ENCODE measurements at places on chromosomes 1 and 21.
A peak's percentile ranks its signal among the peaks of the same experiment; 100 is the strongest.

DNA sequence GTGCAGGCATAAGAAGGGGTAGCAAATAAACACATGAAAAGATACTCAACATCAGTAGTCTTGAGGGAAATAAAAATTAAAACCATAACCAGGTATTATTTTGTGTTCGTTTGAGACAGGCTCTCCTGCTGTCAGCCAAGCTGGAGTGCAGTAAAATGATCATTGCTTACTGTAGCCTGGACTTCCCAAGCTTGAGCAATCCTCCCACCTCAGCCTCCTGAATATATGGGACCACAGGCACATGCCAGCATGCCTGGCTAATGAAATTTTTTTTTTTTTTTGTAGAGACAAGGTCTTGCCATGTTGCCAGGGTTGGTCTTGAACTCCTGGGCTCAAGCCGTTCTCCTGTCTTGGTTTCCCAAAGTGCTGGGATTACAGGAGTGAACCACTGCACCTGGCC is 108.0 kb downstream of the DNM3 start:
- no peak for DNase-seq

GRCh38 chr1:57232500-57232899 is 191.4 kb downstream of the DAB1 start:
- DNase-seq = no peak

- DNase-seq = no peak
Observed at GRCh38 chr1:59703226-59703917, 111.4 kb upstream of the HOOK1 start.

DNA sequence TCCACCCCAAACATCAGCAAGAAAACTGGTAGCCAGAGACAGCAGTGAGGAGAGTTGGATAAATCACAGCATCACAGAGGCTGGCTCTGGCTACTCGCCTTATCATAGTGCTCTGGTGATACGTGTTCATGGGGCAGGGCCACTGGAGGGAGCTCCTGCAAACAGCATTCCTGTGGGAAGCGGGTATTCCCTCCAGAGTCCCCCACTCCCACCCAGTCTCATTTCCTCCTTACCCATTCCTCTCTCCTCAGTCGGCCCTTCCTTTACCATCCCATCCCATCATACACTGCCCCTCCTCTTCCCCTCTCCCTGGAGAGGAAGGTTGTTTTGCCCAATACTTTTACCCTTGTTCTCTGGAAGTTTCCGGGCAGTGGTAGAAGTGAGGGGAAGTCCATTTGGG is 7.1 kb downstream of the NHLH2 start:
- DNase-seq = no peak

DNA sequence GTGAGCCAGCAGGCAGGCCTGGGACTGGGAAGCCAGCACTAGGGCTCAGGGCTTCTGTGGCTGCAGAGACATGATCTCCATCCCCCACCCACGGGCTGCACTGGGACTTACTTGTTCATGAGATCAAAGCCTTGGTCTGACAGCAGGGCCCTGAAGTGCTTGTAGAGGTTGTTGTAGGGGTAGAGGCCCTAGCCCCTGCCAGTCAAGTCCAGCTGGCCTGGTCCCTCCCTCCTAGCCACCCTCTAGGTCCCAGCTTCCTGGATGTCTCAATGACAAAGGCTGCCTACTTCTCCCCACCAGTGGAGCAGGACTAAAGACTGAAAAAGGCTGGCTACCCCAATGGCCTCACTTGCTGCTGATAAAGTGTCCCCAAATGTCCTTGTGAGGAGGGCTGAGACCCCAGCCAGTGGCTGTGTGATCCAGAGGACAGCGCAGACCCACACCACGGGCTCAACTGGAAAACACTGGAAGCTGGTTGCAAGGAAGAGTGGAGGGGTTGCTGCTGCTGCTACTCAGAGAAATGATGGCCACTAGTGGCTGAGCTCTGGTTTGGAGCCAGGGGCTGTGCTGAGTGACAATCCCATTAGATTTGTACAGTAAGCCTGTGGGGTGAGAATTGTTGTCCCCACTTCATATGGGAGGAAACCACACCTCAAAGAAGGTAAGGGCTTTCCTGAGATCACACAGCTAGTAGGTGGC is 1.4 kb downstream of the HTR1D start:
- DNase-seq = no peak

DNA sequence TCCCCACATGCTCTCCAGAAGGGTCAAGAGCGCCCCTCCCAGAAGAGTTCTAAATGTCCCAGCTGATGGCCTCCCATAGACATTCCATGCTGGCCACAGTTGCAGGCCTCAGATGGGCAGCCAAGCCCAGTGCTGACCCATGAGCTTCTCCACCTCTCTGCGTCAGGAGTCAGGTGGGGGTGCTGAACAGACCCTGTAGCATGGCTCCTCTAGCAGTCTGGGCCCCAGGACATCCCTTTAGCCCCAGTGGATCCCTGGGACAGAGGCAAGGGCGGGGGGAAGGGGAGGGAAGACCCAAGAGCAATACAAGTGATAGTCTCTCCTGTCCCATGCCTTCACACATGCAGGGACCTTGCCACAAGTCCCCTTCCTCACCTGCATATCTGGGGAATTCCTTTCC is 56.7 kb downstream of the LRRN2 start:
- no peak for DNase-seq

DNA sequence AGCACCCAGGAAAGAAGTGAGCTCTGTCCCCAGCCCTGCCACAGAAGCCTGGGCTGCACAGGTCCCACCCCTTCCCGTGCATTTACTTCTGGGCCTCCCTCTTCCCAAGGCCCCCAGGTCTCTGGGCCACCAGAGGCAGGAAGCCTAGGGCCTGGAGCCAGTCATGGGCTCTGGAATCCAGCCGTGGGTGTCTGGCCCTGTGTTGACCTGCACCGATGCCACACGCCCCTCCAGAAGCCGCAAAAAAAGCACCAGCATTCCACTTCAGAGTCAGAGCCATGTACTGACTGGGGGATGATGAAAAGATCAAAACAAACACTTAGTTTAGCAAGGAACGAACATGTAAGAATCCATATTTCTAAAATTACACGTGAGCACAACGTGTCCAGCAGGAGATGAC is 141.7 kb downstream of the NPHP4 start:
- DNase-seq = no peak

DNA sequence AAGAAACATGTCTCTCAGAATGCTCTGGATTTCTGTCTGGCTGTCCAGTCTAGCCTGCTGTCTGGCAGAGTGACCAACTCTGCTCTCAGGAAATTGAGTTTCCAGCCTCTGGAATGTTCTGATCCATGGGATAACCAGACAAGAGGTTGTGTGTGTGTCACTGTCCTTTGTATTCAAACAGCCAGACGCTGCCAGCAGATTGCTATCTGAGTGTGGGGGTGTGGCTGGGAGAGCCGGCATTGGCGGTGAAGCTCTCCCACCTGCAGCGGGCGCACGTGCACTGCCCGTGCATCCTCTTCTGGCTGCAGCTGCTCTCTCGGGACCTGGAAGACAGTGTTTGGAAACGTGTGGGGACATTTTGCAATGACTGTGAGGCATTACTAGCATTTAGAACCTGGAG is 26.1 kb downstream of the PKP1 start:
- peak; percentile 66 for DNase-seq

DNA sequence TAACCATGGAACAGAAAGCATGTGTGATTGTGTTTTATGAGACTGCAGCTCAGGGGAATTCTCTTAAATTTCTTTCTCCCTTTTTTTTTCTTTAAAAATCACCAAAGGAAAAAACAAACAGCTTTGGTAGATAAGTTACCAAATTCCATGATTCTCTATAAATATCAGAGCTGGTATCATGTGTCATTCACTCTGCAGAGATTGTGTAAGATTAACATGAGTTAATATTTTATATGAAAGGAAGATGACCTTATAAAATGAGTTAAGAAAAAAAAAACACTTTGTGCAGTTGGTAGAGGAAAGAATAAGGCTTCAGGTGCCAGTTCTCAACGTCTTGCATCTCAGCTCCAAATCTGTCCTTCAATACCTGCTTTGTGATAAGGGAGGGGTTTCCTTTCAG is 238.2 kb upstream of the MAP1LC3C start:
- DNase-seq = no peak

DNA sequence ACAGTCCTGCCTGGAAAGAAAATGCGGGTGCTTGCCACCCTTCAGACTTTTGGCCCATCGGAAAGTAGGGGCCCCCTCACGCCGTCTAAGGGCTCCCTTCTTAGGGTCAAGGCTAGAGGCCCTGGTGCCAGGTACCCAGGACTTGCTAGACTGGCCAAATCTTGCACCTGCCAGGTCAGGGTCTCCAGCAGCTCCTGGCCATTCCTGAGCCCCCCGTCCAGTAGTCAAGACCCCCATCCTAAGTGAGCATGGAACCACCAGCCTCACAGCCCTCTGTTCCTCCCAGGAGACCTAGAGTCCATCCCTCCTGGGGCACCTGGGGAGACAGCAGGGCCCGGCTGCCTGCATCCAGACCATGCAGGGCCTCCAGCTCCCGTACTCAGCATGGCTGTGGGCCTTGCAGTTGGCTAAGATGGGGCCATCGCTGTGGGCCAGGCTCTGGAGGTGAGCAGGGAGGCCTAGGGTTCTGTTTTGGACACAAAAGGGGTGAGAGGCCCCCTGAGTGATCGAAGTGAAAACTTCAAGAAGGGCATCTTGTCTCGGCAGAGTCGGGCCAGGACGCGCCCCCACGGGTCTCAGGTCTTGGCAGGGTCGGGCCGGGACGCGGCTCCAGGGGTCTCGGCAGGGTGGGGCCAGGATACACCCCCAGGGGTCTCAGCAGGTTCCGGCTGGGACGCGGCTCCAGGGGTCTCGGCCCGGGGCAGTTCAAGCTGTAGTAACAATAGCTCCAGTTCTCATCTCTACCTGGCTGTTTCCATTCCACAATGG is 5.9 kb downstream of the FNDC10 start:
- DNase-seq = no peak

GRCh38 chr1:70819785-70820184 is 227.8 kb downstream of the PTGER3 start:
- DNase-seq = no peak

GRCh38 chr1:179105393-179105792 is 23.5 kb downstream of the TOR3A start:
- DNase-seq = no peak

- no peak for DNase-seq
Observed at GRCh38 chr21:17396948-17397347, 115.9 kb upstream of the CXADR start.

GRCh38 chr1:233960386-233960785 is 55.9 kb downstream of the SLC35F3 start:
- DNase-seq = no peak

DNA sequence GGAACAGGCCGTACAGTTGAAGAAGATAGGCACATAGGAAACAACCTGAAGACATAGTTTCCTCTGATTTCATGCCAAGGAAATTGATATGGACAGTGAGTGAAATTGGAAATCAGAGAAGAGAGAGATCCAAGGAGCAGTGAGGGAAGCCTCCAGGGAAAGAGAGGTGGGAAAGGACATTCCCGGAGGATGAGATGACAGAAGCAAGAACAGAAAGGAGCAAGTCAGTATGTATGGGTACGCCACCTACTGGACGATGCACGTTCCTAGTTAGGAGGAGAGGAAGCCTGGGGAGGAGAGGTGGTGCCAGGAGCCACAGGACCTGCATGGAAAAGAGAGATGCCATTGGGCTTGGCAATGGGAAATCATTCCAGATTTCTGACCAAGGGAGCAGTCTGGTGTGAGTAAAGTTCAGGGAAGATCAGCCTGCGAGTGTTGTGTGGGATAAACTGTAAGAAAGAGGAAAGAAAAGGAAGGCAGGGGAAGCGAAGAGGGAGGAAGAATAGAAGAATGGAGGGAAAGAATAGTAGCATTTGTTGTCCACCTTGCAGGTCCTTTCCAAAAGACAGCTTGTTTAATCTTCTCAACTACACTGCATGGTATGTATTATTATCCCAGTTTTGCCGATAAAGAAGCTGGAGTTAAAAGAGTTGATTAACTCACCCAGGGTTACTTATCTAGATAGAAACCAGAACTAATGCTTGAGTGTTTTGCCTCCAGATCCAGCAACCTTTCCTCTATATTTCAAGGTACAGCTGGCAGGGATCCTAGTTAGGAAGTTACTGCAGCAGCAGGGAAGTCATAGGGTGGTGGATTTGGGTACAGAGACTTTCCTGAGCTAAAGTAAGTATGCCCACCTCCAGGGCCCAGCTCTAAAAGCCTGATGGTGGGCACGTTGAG is 27.4 kb downstream of the C1orf116 start:
- no peak for DNase-seq

DNA sequence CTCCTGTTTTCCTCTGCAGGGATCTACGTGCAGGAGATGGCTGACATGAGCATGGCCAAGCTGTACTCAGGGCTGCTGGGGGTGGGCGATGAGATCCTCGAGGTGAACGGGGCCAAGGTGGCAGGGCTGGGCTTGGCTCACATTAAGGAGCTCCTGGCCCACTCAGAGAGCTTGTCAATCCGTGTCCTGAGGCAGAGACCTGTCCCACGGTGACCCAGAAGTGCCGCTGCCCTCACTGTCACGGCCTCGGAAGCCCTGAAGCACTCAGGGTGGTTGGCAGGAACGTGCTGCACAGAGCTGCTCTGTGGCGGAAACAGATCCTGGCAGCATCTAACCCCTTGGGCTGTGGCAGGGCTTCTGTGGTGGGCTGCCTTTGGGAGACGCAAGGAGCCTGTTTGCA is 37.6 kb downstream of the KIAA1614 start:
- no peak for DNase-seq

- DNase-seq = no peak
Observed at GRCh38 chr1:63738772-63739171, 35.0 kb upstream of the ROR1 start.

GRCh38 chr1:49465486-49466185 is 558.1 kb downstream of the AGBL4 start:
- DNase-seq = no peak

GRCh38 chr1:235758931-235759330 is 107.8 kb downstream of the LYST start:
- DNase-seq = peak; percentile 61

DNA sequence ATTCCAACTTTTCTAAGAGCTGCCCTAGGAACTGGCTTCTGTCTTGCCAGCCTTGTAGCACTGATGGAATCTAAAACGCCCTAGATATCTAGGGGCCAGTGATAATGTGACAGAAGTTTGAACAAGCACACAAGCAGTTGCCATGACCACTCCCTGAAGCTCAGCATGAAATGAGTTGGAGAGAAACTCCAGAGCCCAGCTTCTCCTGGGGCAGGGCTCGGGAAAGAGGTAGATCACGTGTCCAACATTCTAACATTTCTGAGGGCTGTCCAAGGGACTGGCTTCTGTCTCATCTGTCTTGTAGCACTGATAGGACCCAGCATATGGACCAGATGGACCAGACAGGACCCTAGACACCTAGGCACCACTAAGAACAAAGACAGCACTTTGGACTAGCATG is 37.9 kb downstream of the OMA1 start:
- DNase-seq = no peak

- no peak for DNase-seq
Observed at GRCh38 chr1:244112636-244113035, 61.6 kb downstream of the ZBTB18 start.

DNA sequence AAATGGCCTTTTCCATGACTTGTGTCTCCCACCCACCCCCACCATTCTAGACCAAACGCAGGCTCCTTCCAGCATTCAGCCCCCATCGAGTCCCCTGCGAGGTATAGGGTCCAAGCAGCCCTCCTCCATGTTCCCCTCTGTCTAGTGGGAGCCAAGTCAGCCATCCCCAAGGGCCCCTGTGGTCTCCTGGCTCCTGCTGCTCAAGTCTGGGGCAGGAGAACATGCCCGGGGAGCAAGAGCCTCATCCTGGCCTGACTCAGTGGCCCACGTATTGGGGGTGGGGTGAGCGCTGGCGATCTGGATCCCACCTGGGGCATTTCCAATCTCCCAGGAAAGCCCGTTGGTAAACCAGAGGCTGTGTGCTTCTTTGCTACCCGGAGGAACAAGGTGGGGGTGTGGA is 4.1 kb upstream of the PRDM16 start:
- DNase-seq = no peak

GRCh38 chr1:94329986-94330385 is 88.2 kb upstream of the ABCD3 start:
- no peak for DNase-seq

Measured in DMS79 treated with DMSO at 0.1 percent for 48 hours (cell line).